Smooth muscle cell of bladder (primary cell): ENCODE measurements at places on chromosomes 2 and 18. TPM values are rescaled to one million over a fixed set of nuclear protein-coding genes. Genes with fewer than 3 reads are reported as not detected.

Gene TM4SF20
- total RNA-seq, result under 0.01 and 0.09 TPM in 2 replicates

Gene CAPN13
- not detected in 2 replicates for total RNA-seq

Gene ESCO1
- 10.2 and 13.8 TPM in 2 replicates for total RNA-seq

Gene R3HDM1
- total RNA-seq, result 3.8 and 4.3 TPM in 2 replicates

Gene CNGA3
- total RNA-seq, result under 0.01 TPM in 1 of 2 replicates, not detected in the other

Gene IL37
- not detected in 2 replicates for total RNA-seq

Gene SCYGR4
- total RNA-seq, result 0.09 TPM in 1 of 2 replicates, not detected in the other

Gene HOXD9
- total RNA-seq, result 0.18 and 0.28 TPM in 2 replicates

Gene CSRNP3
- 0.57 and 0.74 TPM in 2 replicates for total RNA-seq

Gene MBP
- total RNA-seq, result 13.2 and 43.8 TPM in 2 replicates

Gene EPB41L3
- total RNA-seq, result 10.1 and 30.4 TPM in 2 replicates

Gene LRP1B
- under 0.01 TPM in 2 replicates for total RNA-seq
